ENCODE measurements at places on chromosomes 11 and 22.
A peak's percentile ranks its signal among the peaks of the same experiment; 100 is the strongest.

DNA sequence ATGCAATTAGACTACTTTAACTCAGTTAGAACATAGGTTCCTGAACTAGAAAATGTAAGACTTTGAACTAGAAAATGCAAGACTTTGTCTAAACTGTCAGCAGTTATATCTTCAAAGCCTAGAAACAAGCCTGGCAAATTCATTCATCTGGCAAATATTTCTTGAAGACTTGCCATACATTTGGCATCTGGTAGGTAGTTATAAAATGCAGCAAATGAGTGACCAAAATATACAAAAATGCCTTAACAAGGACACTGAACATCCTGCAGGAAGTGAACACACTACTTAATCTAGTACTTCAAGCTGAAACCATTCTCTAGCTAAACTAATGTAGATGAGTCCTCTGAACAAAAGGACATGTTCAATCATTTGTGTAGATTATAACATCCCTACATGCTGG lies 84.7 kb upstream of the SCUBE2 start:
- DNase-seq: no peak

- no peak for DNase-seq
These were observed 926.6 kb upstream of the CCDC90B start for GRCh38 chr11:84212468-84213390.

- DNase-seq: no peak
These were observed 8.7 kb upstream of the ACCS start for GRCh38 chr11:44057340-44057739.

DNA sequence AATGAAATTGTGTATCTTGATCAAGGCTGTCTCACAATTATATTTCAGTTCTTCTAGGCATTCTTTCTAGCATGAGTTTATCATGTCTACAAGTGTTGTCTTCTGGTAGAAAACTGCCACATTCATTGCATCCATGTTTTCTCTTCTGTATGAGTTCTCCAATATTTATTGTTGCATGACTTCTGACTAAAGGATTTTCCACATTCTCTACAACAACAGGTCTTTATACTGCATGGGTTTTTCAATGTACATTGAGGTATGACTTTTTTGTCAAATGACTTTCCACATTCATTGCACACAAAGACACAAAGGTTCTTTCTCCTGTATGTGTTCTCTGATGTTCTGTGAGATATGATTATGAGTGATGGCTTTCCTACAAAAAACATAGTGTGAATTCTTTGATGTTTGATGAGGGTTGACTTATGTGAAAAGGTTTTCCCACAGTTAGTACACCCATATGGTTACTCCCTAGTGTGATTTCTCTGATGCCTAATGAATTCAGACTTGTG lies 890.6 kb upstream of the CNTN5 start:
- DNase-seq: no peak

- no peak for DNase-seq
These were observed 72.1 kb upstream of the SLC22A12 start for GRCh38 chr11:64518928-64519327.

- DNase-seq: peak; percentile 20
These were observed 1.1 kb downstream of the CREB3L1 start for GRCh38 chr11:46278387-46279125.
